ENCODE measurements at places on chromosomes 4 and X.
A peak's percentile ranks its signal among the peaks of the same experiment; 100 is the strongest.

- DNase-seq = no peak
These were observed 268.8 kb upstream of the RASGEF1B start for GRCh38 chr4:81740487-81740886.

DNA sequence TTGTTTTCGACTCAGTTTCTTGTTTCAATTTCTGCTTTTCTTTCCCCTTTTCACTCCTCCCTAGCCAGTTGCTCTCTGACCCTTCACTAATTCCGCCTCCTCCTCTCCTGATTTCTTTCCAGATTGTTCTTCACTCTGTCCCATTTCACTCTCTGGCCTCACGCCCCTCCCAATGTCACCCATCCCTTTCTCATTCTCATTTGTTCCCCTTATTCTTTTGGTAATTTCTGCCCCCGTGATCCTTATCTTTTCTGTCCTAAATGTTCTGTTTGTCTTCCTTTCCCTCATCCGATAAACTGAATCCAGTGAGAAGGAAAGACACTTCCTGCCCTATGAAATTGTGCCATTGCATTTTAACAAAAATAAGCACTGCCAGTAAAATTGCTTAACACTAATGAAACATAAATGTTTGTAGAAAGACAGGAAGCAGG lies 94.5 kb upstream of the RASGEF1B start:
- DNase-seq = peak; percentile 45

DNA sequence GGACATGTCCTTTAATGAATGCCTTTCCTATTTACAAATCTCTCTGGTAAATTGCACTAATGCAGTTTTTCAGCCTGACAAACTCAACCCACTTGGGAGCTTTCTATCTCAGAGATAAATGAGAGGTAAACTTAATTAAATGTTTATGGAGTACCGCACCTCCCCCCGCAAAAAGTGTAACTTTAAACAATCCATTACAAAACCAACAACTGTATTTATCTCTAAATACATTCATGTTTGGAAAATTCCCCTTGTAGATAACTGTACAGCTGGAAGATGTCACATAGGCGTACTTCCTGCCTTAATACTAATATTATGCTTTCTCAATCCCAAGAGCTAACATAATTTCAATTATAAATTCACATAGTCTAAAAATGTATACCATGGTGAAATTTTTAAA lies 215.5 kb downstream of the LDB2 start:
- no peak for DNase-seq

GRCh38 chr4:165707128-165707527 lies 165.9 kb upstream of the TLL1 start:
- no peak for DNase-seq

DNA sequence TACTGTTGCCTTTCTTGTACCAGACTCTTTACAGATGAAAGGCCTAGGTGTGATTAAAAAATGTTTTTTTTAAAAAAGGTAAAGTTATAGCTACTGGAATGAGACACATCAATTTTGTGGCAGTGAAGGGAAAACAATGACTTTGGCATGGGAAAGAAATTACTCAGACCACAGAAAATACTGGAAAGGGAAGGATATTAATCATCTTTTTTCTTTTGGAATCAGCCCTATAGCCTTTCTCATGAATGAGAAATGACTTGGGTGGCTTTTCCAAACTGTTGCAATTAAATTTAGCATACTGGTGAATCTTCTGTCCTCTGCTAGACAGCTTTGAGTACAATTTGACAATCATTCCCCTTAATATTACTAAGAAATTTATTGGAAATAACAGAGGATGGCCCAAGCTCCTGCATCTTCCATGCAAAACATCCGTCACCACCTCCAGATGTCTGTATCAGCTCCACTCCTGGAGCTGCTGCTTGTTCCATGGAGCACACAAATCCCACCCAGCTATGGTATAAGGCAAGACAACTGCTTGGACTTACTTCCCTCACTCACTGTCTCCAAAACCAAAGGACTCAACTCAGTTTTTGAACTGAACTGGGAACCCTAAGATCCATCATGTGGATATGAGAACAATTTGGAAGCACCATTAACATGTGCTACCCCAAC lies 97.6 kb upstream of the ARSJ start:
- DNase-seq = no peak

- no peak for DNase-seq
These were observed 28.8 kb downstream of the ING2 start for GRCh38 chr4:183533698-183534097.

DNA sequence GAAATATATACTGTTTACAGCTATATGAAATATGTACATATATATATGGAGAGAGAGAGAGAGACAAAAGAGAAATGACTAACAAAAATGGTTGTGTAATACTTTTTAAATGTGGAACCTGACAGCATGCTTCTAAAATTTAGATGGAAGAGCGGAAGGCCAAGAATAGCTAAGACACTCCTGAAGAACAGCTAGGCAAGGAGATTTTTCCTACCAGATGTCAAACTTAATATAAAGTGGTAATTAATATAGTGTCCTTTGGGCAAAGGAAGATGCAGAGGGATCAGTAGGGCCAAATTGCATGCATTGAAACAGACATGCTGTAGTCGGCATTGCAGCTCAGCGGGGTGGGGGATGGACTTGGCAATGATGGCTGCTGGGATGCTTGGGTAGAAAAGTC lies 45.2 kb downstream of the ADD1 start:
- no peak for DNase-seq

GRCh38 chr4:156981262-156981769 lies 9.7 kb upstream of the PDGFC start:
- DNase-seq = no peak

GRCh38 chr4:78310740-78311115 lies 240.8 kb upstream of the ANXA3 start:
- DNase-seq = no peak

DNA sequence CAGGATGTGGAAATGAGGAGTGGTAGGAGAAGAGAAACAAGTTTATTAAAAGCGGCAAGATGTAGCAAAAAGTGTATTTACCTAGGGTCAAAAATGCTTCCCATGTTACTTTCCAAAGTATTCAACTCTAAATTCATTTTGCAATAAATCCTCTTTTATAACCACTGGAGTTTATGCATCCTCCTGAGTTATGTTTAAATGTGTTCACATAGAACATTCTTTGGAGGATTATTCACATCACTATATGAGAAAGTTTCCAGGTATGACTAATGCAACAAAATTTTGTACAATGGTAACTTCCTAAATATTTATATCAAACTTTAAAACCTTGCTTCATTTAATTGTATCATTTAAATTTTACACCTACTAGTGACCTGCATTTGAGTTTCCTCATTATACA lies 870.6 kb upstream of the SLIT2 start:
- DNase-seq = no peak

DNA sequence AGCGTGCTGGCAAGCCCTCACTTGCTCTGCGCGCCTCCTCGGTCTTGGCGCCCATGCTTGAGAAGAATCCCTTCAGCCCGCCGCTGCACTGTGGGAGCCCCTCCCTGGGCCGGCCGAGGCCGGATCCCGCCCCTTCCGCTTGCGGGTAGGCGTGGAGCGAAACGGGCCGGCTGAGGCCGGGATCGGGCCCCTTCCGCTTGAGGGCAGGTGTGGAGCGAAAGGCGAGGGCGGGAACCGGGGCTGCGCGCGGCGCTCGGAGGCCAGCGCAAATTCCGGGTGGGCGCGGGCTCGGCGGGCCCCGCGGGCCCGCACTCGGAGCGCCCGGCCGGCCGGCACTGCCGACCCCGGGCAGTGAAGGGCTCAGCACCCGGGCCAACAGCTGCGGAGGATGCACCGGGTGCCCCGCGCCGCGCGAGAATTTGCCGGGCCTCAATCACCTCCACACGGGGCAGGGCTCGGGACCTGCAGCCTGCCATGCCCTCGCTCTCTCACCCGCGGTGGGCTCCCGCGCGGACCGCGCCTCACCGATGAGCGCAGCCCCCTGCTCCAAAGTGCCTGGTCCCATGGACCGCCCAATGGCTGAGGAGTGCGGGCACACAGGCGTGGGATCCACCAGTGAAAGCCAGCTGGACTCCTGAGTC lies 58.1 kb upstream of the GBA3 start:
- peak; percentile 25 for DNase-seq

DNA sequence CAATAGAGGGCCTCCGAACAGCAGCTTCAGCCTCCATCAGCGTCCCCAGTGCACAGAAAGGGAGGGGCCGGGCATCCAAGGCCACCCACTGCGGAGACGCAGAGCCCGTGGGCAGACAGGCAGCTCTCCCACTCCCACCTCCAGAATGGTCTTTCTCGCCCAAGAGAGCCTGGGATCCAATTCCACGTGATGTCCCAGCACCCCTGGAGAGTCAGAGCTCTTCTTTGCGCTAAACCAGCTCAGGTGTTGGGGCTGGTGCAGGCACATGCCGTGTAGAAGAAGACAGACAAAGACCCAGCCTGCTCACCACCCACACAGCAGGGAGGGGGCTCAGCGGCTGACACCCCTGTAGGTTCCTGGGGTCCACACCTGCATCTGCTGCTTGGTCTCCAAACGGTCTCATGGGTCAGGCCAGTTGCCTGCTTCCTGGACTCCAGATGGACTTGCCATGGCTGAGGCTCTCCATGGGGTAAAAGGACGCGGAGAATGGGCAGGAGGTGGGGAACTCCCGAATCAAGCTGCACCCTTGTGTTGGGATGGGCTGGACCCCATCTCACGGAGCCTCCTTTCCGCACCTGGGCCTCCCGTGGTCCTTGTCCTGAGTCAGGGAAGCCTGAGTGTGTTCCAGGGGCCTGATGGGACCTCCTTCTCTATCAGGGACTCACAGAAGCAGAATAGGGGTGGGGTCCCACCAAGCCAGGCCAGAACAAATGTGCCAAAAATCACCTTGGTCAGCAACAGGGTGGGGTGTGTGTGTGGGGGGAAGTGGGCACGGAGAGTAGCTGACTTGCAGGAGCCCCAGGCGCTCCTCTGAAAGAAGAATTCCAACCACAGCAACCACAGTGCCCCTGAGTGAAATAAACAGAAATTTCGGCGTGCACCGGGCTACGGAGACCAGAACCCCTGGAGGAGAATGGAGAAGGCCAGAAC lies 11.6 kb upstream of the ASMTL start:
- DNase-seq = no peak

DNA sequence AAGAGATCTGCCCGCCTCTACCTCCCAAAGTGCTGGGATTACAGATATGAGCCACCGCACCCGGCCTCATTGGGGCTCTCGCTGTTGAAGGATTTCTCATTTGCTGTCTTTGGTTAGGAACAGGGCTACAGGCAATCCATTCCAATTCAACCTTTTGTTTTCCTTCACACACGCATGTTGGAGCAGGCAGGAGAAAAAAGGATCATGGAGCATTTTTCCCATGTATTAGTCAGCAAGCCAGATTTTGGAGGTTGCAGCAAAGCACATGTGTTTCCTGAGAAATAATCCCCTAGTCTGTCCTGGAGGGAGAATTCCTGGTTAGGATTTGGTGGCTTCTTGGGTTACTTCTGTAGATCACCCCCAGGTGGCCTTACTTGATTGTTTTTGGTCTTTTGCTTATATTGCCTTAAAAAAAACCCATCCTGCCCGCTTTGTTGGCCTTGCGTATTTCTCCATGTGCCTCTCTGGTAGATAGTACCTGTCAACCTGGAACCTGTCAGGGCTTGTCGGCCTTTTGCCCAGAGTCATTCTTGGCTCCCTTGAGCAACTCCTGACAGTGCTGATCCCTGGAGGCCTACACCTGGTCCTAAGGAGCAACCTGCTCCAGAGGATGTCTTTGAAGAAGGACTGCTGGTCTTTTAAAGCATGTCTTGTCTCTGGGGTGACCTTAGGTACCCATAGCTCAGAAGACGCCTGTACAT lies 82.4 kb upstream of the CLCN4 start:
- DNase-seq = no peak

DNA sequence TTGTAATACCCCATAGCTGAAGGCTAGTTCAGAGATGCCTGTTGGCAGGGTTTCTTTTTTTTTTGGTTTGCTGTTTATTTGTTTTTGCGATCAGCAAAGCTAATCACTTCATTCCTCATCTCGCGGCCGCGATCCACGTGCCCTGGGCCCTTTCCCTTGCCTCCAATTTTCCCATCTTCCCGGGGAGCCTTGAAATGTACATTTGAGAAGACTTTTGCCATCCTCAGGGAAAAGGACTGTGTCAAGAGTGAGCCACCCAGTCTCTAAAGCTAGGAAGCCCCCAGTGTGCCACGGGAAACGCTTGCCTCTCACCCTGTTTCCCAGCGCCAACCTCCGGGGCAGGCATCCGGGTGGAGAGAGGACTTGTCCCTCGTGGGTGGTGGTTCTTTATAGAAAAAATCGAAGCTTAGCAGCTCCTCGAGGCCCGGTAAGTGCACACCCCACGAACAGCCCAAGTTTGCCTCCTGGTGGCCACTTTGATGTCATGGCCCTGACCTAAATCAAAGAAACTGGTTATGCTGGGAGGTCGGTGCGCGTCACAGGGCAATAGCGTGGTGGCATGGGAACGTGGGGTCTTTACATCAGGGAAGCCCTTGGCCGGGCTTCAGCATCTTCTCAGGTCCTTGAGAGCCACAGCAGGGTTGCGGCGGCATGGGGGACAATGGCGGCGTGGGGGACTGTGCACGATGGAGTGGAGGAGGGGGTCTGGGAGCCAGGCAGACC lies 42.0 kb downstream of the MAP7D3 start:
- peak; percentile 66 for DNase-seq

GRCh38 chr4:145842224-145842887 lies 96.3 kb downstream of the ZNF827 start:
- DNase-seq = no peak

GRCh38 chrX:51694254-51694653 lies 11.6 kb upstream of the CENPVL2 start:
- DNase-seq = no peak

DNA sequence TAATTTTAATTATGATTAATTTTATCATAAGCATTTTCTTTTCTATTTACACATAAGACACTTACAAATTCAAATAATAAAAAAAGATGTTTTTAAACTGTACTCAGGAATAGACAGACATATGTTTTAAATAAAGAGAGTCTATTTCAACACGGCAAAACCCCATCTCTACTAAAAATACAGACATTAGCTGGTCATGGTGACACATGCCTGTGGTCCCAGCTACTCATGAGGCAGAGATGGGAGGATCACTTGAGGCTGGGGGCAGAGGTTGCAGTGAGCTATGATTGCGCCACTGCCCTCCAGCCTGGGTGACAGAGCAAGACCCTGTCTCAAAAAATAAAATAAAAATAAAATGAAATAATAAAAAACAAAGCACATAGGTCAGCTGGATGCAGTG lies 14.8 kb downstream of the FAM9B start:
- no peak for DNase-seq

DNA sequence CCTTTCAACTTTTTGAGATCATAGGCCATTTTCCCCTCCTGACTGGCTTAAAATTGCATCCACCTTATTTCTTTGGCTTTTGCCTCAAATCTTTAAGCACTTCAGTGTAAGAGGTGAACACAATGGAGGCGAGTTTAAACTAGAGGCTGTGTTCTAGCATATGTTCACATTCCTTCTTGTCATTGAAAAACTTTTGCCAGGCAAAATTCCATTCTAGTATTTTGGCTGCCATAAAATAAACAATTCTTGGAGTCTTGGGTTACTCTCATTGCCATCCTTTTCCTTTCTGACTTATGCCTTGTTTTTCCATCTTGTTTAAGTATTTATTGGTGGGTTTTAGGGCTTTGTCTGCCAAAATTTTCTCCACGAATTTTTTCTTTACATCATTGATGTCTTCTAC lies 137.3 kb upstream of the ANXA10 start:
- DNase-seq = no peak

GRCh38 chr4:52102587-52102986 lies 51.5 kb downstream of the SPATA18 start:
- DNase-seq = no peak

GRCh38 chr4:140136509-140136908 lies 17.5 kb downstream of the MAML3 start:
- DNase-seq = no peak
